Foreskin keratinocyte (primary cell): ENCODE measurements at places on chromosomes 2 and 18. TPM values are rescaled to one million over a fixed set of nuclear protein-coding genes. Genes with fewer than 3 reads are reported as not detected.

The DLX1 gene
- total RNA-seq, result 6.2 and 7.0 TPM in 2 replicates

The PROM2 gene
- 38.4 and 40.7 TPM in 2 replicates for total RNA-seq

The DPP4 gene
- total RNA-seq, result 0.99 and 2.8 TPM in 2 replicates

The ONECUT2 gene
- total RNA-seq, result under 0.01 and 0.14 TPM in 2 replicates

The KLHL41 gene
- total RNA-seq, result 0.17 and 0.18 TPM in 2 replicates

The M1AP gene
- 2.7 and 3.2 TPM in 2 replicates for total RNA-seq

The C2orf81 gene
- 1.5 and 3.5 TPM in 2 replicates for total RNA-seq

The PARD6G gene
- 18.0 and 19.1 TPM in 2 replicates for total RNA-seq

The PRR30 gene
- not detected in 2 replicates for total RNA-seq

The LRATD1 gene
- total RNA-seq, result 8.0 and 9.5 TPM in 2 replicates

The SELENOI gene
- total RNA-seq, result 32.1 and 34.7 TPM in 2 replicates

The AQP12B gene
- total RNA-seq, result not detected in 2 replicates

The SNTG2 gene
- not detected in 2 replicates for total RNA-seq

The ACMSD gene
- total RNA-seq, result not detected in 2 replicates

The BCL2 gene
- total RNA-seq, result 0.99 and 1.9 TPM in 2 replicates

The DSG1 gene
- total RNA-seq, result 0.32 and 0.37 TPM in 2 replicates

The CPO gene
- not detected in 2 replicates for total RNA-seq

The RAX gene
- total RNA-seq, result not detected in 2 replicates

The LYG2 gene
- total RNA-seq, result not detected in 2 replicates

The SCYGR8 gene
- not detected in 2 replicates for total RNA-seq

The ZAP70 gene
- not detected in 2 replicates for total RNA-seq

The C2orf78 gene
- not detected in 2 replicates for total RNA-seq

The SPEG gene
- 24.9 and 32.6 TPM in 2 replicates for total RNA-seq

The SP5 gene
- 0.07 TPM in 1 of 2 replicates, not detected in the other for total RNA-seq

The GAL3ST2 gene
- total RNA-seq, result not detected in 2 replicates

The GNLY gene
- total RNA-seq, result not detected in 2 replicates

The GPR35 gene
- total RNA-seq, result 0.07 TPM in 1 of 2 replicates, not detected in the other

The UGT1A9 gene
- total RNA-seq, result not detected in 2 replicates

The NT5DC4 gene
- total RNA-seq, result 0.07 TPM in 1 of 2 replicates, not detected in the other

The INHBB gene
- total RNA-seq, result not detected in 2 replicates

The TTC32 gene
- 4.2 and 5.2 TPM in 2 replicates for total RNA-seq
